ENCODE measurements at places on chromosomes 16 and 17.

- no peak for DNase-seq
These were observed 22.6 kb upstream of the NGFR start for GRCh38 chr17:49472527-49472926.

- no peak for DNase-seq
These were observed 4.6 kb downstream of the ANKFN1 start for GRCh38 chr17:56157845-56158244.

- DNase-seq: no peak
These were observed 484.0 kb downstream of the WWOX start for GRCh38 chr16:78583441-78583840.

DNA sequence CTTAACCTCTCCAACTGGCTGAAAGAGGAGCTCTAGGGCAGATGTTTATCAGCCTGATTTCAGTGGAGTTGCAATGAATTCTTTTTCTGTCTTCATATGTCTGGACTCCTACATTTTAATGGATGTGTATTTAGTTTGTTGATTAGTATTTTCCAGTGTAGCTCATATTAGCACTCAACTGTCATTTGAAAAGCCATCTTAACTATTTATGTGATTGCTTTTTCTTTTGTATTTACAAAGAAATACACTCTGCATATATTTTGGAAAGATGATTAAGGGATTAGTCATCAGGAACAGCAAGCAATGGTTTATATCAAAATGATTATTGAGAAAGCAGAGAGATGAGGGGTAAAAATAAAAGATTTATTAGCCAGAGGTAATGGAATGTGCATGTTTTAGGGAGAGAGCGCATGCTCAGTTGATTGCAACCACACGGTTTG lies 71.1 kb downstream of the WWOX start:
- no peak for DNase-seq

- DNase-seq: no peak
These were observed 207.4 kb downstream of the RPTOR start for GRCh38 chr17:80751946-80752581.

- no peak for DNase-seq
These were observed 823.8 kb downstream of the CDH11 start for GRCh38 chr16:64297863-64298600.

DNA sequence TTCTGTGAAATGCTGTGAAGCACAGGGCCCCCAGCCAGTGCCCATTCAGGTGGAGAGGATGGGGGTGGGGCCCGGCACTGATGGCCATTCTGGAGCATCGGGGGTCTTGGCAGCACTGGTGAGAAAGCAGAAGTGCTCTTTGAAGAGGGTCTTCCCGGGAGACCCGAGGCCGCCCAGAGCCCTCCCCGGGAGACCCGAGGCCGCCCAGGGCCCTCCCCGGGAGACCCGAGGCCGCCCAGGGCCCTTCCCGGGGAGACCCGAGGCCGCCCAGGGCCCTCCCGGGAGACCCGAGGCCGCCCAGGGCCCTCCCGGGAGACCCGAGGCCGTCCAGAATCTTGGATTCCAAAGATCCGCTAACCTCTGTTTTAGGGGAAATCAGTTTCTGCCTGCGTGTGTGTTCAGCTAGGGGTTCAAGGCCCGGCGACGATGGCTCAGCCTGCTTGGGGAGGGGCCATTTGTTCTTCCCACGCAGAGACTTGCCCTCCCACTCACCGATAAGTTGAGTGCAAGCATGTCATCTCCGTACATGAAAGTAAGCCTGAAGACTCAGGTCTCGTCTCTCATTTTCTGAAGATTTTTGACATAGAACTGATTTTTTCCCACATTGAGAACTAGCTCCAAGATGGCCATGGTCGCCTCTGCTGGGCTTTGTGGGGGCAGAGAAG lies 35.2 kb upstream of the CAPN15 start:
- DNase-seq: no peak

DNA sequence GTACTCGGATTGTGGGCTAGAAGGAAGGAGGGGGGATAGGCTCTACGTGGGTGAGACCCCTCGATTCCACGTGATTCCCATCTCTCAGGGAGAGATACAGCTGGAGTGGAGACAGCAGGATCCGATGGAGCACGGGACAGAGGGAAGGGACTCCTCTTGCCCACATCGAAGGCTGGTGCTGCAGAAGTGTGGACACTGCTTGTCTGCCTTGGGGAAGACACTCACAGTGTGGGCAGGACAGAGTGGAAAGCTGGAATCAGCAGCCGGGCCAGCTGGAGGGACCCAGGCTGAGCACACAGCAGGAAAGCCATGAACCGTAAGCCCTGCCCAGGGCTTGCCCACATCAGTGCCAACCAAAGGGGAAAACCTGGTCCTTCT lies 42.1 kb upstream of the RPH3AL start:
- DNase-seq: no peak

DNA sequence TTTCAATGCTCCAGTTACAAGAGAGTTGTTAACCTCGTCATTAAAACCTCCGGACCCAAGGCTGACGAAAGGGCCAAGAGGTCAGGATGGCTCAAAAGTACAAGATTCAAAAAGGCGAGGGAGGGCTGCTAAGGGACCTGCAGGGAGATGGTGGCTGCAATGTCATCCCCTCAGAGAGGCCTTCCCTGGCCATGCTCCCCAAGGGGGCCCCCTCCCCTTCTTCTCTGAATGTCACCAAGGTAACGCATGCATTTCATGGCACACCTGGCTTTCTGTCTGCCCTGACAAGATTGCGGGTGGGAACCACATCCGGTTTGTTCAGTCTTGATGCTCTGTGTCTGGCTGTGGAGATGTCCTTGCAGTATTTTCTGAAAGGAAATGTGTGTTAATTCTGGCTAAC lies 89.9 kb downstream of the C16orf78 start:
- DNase-seq: peak; percentile 28

GRCh38 chr16:78244131-78244895 lies 144.9 kb downstream of the WWOX start:
- DNase-seq: peak; percentile 44

DNA sequence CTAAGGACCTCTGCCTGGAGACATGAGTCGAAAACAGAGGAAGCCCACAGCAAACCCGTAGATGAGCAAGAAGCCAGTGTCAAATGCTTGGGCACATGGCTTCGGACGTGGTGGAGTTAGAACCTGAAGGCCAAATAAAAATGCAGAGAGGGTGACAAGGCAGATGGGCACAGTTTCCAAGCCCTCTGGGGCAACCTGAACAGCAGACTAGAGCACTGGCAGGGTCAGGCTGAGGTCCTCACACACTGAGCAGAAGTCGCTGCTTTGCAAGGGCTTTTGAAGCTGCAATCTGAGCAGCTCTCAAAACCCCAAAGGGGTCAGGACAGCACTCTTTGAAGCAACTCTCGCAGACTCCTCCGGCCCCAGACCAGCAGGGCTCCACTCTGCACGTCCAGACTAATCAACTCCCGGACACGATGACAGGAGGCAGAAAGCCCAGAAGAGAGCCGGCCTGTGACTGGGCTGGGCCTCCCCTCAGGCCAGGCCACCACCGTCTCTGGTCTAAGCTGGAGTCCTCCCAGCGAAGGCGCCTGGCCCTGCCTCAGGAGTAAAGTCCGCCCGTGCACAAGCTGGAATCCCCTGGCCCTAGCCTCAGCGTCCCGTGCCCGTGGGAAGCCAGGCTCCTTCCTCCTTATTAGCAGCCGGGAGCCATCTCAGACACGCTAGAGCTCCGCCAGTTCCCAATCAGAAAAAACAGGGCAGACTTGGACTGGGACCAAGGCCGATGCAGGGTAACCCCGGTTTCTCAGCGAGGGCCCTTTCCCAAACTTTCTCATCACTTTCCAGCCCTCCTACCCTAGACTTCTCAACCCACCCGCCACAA lies 924 bp downstream of the SMARCD2 start:
- DNase-seq: peak; percentile 49

- DNase-seq: no peak
These were observed 459.8 kb downstream of the PMP22 start for GRCh38 chr17:14805348-14805747.

GRCh38 chr17:49987290-49987585 lies 7.8 kb downstream of the DLX3 start:
- DNase-seq: no peak

- DNase-seq: no peak
These were observed 15.7 kb upstream of the CCL1 start for GRCh38 chr17:34378664-34379101.

GRCh38 chr16:24051125-24051524 lies 205.0 kb upstream of the CACNG3 start:
- no peak for DNase-seq

DNA sequence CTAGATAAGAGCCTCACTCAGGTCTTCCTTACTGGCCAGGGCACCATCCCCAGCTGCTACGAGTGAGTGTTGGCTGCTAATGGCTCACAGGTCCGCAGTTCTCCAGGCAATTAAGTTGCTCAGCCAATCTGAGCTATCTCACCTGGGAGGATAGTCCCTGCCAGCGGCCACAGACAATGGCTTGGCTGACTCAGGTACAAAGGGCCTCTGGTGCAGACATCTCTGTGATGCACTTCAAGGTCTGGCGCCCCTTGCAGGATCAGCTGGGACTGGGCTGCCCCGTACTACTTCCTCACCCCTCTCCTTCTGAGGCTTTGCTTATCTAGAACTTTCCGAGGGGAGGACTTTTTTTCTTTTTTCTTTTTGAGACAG lies 49.2 kb upstream of the EMP2 start:
- DNase-seq: peak; percentile 26

DNA sequence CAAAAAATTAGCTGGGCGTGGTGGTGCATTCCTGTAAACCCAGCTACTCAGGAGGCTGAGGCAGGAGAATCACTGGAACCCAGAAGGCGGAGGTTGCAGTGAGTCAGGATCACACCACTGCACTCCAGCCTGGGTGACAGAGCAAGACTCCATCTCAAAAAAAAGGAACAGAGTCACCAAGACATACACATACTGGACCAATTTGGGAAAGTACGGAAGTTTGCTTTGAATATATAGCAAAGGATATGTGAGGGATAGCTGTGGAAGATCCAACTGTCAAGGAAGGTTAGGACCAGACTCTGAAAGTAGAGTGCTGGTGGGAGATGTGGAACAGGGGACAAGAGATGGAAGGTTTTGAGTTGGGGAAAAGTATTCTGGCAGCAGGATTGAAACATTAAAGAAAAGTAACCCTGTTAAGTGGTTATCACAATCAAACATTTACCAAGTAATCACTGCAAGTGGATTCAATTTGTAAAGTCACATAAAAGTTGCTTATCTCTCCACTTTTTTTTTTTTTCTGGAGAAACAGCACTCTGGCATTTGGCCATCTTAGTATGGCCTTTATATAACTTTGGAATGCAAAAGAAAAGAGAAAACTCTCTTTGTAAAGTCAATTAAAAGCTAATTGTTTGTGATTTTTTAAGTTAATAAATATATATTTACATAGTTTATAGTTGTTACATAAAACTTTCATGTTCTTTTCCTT lies 259.4 kb upstream of the TBX2 start:
- DNase-seq: no peak

DNA sequence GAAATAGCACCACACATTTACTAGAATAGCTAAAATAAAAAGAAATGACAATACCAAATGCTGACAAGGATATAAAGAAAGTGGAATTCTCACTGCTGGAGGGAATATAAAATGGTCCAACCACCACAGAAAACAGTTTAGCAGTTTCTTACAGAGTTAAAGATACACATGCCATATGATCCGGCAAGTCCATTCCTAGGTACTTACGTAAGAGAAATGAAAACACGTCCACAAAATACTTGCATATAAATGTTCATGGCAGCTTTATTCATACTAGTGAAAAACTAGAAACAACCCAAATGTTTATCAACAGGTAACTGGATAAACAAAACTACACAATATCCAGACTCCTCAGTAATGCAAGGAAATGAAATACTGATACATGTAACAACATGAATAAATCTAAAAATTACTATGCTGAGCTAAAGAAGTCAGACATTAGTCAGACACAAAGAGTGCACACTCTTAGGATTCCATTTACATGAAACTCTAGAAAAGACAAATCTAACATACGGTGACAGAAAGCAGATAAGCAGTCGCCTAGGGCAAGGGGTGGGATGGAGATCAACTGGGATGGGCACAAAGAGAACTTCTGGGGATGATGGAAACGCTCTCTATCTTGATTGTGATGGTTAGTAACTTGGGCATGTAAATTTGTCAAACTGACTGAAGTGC lies 76.4 kb downstream of the SMG6 start:
- no peak for DNase-seq

DNA sequence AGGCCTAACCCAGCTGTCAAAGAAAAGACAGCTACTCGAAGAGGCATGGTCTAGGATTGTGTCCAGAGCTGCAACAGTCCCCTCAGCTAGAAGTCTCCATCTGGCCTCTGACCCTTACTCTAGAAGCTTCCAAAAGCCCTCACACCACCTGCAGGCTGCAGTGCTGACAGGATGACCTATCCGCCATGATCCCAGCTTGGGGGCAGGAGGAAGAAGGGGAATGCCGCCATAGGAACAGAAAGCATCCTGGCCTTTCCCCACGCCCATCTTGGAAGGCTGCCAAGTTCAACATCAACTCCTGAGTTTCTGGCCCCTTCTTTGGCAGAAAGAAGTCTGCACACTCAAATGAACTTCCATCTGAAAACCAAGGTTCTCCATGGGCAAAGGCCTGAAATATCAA lies 3.1 kb upstream of the KRT36 start:
- peak; percentile 38 for DNase-seq

GRCh38 chr17:37841232-37841631 lies 83.0 kb upstream of the TBC1D3K start:
- DNase-seq: no peak

- DNase-seq: no peak
These were observed 6.5 kb downstream of the PSME3IP1 start for GRCh38 chr16:57179215-57179828.

DNA sequence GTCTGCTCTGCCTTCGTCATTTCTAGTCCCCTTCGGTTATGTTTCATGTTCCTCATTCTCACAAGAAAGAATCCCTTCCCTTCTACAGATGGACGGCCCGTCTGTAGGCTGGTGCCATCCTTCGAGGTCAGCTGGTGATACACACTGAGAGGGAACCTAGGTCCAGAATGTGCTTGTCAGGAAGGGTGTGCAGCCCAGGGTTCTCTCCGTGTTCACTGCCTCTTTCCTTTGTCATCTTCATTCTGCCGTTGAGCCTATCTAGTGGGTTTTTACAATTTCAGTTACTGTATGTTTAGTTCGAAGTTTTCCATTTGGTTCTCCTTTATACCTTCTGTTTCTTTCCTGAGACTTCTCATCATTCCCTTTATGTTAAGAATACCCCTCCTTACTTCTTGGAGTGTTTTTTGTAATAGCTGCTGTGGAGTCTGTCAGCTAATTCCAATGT lies 18.9 kb downstream of the KIAA0513 start:
- no peak for DNase-seq

DNA sequence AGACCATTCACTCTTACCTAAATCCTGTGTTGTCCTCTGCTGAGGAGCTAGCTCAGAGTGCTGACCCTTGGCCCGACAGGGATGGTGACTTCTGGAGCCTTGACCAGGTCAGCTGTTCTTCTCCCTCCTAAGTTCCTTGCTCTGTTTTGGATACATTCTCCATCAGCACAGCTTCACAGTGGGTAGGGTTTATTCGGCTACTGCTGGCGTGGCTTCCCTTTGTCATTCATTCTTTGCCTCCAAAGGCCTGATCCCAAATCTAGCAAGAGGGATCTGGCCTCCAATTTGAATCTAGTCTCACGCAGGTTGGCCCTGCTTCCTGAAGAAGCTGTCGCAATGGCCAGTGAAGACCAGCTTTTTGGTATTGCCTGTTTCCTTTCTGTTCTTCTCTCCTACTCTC lies 116.6 kb downstream of the SHISA9 start:
- no peak for DNase-seq

GRCh38 chr17:81477173-81477572 lies 35.4 kb downstream of the ACTG1 start:
- DNase-seq: no peak

Measured in mucosa of gallbladder (tissue), 1 donor.